Activated CD4-positive, alpha-beta T cell treated with anti-CD3 and anti-CD28 coated beads, Interleukin-2, amount 50 U/mL, for 16 hours (primary cell): ENCODE measurements at places on chromosomes 6 and 20.

DNA sequence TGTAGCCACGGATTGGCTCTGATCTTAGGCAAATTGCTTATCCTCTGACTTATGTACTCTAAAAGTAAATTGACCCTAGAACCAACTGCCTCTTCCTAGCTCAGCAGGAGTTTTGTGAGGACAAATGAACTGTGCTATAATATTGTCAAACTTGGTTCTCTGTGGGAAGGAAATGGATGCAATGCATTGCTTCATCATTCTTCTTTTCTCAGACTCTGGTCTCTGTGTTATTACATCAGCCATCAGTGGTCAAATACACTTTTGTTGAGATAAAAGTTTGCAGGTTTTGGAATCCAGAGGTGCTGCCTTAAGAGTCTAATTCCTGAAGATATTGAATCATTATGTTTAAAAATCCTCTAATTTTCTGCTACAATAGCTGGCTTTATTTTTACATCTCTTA is 64.9 kb downstream of the SLC24A3 start:
- DNase-seq: no peak

- DNase-seq: no peak
Measured at GRCh38 chr20:36070451-36070850, 84.1 kb upstream of the EPB41L1 start.

GRCh38 chr6:27617700-27618689 is 145.1 kb upstream of the ZNF184 start:
- DNase-seq: peak; percentile 77

- no peak for DNase-seq
Measured at GRCh38 chr20:1618479-1618878, 1.3 kb downstream of the SIRPB1 start.

DNA sequence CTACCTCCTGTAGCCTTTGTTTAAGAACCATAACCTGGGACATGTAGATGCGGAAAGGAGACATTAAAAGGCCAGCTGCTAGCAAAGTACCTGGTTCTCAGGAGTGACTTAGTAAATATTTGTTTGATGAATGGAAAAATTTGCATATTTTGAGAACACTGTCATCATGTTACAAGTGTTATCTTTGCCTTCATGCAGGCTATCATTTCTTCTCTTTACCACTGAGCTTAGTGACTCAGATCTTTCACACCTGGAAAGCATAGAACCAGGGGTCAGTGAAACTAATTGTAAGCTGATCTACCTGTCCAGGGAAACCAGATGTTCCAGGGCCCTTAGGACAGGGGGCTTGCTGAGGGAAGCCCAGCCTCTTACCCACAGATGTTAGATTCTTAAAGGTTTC is 5.4 kb downstream of the ZFP57 start:
- DNase-seq: no peak

DNA sequence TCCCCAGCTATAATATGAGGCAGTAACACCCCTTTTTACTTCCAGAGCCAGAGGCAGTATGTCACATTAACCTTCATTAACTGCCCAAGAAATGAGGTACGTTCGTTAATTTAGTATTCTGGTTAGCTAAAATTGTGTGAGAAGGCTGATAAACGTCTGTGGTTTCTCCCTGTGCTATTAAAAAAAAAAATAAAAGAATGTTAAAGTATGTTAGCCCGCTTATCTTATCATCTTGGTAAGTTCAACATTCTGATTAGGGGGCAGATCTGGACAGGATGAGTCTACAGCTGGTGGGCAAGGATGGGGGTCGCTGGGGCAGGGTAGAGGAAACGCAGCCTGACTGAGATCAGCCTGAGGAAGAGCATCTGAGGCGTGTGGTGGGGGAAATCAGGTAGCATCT is 154.0 kb downstream of the PRL start:
- no peak for DNase-seq

- DNase-seq: no peak
Measured at GRCh38 chr6:149467265-149467664, 17.5 kb downstream of the ZC3H12D start.

GRCh38 chr6:104686550-104687175 is 173.1 kb downstream of the HACE1 start:
- no peak for DNase-seq

DNA sequence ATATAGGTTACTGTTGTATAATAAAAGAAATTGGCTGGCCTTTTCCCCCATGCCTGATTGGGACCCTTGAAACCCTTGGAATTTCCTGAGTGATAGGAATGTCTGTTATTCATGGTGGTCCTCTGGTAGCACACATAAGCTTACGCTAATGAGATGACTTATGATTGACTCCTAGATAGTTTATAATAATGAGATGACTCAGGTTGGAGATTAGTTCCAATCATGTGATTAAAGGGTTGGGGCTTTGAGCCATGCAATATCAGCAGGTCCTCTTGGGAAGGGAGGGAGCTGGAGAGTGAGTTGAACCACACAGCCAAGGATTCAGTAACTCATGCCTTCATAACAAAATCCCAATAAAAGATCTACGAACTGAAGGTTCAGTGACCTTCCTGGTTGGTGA is 407.6 kb upstream of the MANEA start:
- DNase-seq: no peak

DNA sequence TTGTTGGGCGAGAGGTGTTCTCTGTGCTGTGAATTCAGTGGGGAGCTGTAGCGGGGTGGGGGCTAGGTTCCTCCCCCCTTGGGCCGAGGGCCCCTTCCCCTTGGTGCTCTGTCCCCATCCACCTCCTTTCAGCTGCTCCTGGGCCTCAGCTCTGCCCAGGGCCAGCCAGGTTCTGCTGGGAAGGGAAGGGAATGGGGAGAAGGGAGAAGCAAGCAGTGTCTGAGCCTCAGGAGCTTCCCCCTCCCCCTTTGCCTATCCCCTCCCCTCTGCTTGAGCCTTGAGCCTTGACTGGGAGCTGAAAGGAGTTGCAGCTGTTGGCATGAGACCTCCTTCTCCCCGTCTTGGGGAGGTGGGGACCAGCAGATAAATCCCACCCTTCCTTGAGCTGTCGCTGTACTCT is 576 bp upstream of the RRP36 start:
- no peak for DNase-seq

GRCh38 chr6:34236131-34236442 is 586 bp upstream of the HMGA1 start:
- DNase-seq: peak; percentile 59

- no peak for DNase-seq
Measured at GRCh38 chr6:107345393-107345792, 114.0 kb downstream of the PDSS2 start.

GRCh38 chr6:90790058-90790457 is 203.2 kb upstream of the MAP3K7 start:
- no peak for DNase-seq

DNA sequence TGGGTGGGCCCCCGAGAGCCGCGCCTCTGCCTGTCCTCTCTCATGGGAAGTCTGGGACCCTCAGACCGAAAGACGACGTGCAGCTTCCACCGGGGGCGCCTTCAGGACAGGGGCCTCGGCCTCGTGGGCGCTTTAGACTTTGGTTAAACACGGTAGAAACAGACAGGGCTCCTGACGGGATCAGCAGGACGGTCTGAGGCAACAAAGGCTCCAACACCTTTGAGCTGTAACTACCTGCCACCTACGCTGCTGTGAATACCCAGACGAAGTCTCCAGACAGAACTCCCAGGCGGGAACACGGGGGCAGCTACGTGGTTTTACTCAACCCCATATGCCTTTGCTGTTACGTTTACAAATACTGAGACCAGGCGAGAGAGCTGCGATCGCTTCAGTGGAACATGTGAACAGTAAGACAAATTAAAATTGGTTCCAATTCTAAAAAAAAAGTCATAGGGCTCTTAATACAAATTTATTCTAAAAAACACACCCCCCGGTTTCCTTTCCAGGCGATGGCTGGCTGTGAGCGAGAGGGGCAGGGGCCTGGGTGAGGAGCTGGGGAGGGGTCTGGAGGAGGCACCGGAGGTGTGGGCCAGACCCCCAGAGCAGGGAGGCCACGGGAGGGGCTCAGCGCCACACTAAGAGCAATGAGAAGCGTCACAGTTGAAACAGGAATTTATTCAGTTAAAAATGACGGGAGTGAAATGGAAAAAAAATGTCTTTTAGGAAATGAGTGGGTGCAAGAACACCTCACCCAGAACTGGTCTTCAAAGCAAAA is 453.2 kb downstream of the QKI start:
- no peak for DNase-seq

DNA sequence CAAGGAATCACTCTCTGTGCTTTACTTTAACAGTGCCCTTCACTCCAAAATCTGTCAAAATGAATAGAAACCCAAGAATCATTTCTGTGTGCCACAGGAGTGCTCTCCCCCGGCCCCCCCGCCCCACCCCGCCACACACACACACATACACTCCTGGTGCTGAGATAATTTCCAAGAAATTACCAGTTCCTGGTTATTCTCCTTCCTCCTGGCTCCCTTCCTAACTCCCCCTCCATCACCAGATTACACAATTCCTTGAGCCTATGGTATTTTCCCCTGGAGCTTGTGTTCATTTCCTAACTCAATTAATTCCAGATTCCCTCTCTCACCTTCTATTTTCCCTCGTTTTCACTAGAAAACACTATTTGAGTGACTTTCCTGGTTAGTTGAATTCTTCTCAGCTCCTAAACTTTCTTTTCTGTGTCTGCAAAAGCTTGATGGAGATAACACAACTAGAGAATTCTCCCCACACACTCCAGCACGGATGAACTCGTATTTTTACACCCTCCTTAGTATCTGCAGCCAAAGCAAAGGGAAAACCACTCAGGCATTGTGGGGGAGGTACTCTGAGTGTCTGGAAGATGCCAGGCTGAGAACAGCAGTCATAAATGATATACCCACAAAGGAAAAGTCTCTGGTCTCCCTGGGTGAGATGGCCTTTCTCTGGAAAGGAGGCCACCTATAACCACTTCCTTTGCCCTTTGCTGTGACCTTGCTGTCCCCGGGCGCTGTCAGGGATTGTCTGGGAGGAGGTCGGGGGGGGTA is 1.9 kb upstream of the SLC24A3 start:
- DNase-seq: no peak

- peak; percentile 19 for DNase-seq
Measured at GRCh38 chr6:110181131-110182030, 1.2 kb downstream of the CDC40 start.
